Activated CD4-positive, alpha-beta memory T cell treated with anti-CD3 and anti-CD28 coated beads, Interleukin-2, amount 10 ng/mL, durations not matched to agents 7 days and 5 days (primary cell): ENCODE measurements at places on chromosomes 12 and 14.

GRCh38 chr14:83757916-83758315, 1772.0 kb upstream of the FLRT2 start:
- no peak for DNase-seq
- no peak overlapping the region for H3K4me3 ChIP-seq
- H3K27me3 ChIP-seq, result no peaks in the 10 kb centered on the region
- H3K36me3 ChIP-seq, result no peaks in the 10 kb centered on the region
- H3K4me1 ChIP-seq, result no peaks in the 10 kb centered on the region
- no peak overlapping the region for H3K27ac ChIP-seq

DNA sequence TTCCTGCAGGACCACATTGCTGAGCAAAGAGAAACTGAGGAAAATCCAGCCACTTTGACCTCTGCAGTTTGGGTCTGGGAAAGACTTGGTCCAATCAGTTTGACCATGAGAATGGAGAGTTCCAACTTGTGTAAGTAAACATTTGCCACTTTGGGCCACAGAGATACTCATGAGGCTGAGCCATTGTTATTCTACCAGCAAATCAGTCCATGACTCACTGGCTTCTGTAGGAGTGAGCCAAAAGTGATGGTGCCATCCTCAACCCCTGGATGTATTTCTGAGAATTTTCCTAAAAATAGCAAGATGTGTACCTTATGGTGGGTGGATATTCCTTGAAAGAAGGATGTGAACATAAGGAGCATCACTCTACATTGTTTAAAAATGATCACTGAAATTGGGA, 192.9 kb upstream of the OR4E1 start:
- peaks cover 24% of the 10 kb centered on the region for H3K4me1 ChIP-seq
- H3K36me3 ChIP-seq, result peaks cover 3% of the 10 kb centered on the region
- DNase-seq, result no peak
- H3K27ac ChIP-seq, result peak overlapping the region; percentile 50
- H3K27me3 ChIP-seq, result peaks cover 7% of the 10 kb centered on the region

- H3K27ac ChIP-seq, result no peak overlapping the region
- no peak overlapping the region for H3K4me3 ChIP-seq
- peaks cover 9% of the 10 kb centered on the region for H3K36me3 ChIP-seq
- H3K27me3 ChIP-seq, result peaks cover 7% of the 10 kb centered on the region
- H3K4me1 ChIP-seq, result no peaks in the 10 kb centered on the region
- no peak for DNase-seq
Measured at GRCh38 chr14:70624972-70625371, 16.7 kb upstream of the TTC9 start.

DNA sequence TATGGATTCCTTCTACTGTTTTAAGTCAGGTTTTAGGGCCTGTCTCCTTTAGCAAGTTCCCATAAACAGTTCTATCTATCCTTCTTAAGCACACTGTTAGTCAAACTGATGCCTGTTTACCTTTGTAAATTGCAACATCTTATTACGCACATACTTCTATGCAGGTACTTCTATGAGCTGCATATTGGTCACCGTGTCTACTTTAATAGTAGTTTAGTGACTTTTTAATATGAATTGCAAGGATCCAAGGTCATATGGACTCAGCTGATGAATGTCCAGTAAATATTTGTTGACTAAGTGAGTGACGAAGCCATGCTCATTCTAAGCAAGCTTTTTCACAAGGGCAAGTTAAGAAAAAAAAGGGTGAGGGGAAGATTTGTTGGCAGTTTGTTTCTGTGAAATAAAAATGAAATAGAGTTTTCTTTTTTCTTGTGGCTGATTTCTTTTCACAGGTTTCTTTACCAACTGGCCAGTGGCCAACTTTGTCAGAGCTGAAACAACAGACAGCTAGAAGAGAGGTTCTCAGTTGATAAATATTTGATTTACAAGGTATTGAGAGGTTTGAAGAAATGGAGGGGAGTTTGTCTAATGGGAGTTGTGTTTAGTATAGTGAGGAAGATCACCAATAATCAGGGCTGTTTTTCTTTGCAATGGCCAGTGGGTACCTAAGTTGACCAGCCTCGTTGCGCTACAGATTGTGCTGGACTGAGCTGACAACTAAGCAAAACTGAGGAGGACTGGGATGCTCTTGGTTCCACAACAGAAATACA, 141.1 kb downstream of the SLC15A5 start:
- H3K4me1 ChIP-seq, result no peaks in the 10 kb centered on the region
- no peaks in the 10 kb centered on the region for H3K27me3 ChIP-seq
- no peak overlapping the region for H3K27ac ChIP-seq
- no peak for DNase-seq
- H3K4me3 ChIP-seq, result no peak overlapping the region
- H3K36me3 ChIP-seq, result no peaks in the 10 kb centered on the region

DNA sequence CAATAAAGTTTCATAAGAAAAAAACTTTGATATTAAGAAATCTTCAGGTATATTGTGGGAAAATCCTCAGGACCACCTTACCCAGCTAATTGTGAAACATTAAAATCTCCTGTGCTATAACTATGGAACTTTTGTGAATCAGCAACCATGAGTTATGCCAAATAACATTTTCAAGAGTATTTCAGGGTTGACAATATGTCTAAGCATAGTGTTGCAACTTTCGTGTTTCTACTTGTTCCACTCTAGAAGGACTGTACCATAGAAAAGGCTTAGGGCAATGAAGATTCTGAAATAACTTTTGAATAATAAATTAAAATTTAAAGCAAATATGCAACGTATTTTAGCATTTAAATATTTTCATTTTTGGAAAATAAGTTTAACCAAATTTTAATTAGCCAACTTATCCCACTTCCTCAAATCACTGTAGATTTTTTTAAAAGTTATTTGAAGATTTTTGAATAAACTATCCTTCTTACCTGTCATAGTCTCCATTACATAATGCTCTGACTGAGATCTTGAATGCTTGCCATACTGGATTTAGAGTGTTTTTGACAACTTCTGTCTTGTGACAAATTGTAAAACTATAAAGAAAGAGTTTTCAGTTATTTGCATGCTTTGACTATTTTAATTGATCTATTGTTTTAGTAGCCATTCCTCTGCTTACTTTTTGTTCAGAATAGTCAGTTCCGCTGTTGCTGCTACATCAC, 143.6 kb downstream of the CPNE8 start:
- no peaks in the 10 kb centered on the region for H3K4me1 ChIP-seq
- H3K27ac ChIP-seq, result no peak overlapping the region
- H3K27me3 ChIP-seq, result no peaks in the 10 kb centered on the region

- no peak overlapping the region for H3K4me3 ChIP-seq
- no peak overlapping the region for H3K27ac ChIP-seq
- peaks cover 4% of the 10 kb centered on the region for H3K4me1 ChIP-seq
- no peaks in the 10 kb centered on the region for H3K27me3 ChIP-seq
- peaks cover 70% of the 10 kb centered on the region for H3K36me3 ChIP-seq
Measured at GRCh38 chr12:94297096-94297699, 148.8 kb downstream of the PLXNC1 start.

- H3K27ac ChIP-seq, result no peak overlapping the region
- H3K4me1 ChIP-seq, result peaks cover 22% of the 10 kb centered on the region
- H3K4me3 ChIP-seq, result no peak overlapping the region
- H3K36me3 ChIP-seq, result peaks cover 3% of the 10 kb centered on the region
- DNase-seq, result no peak
- H3K27me3 ChIP-seq, result no peaks in the 10 kb centered on the region
Measured at GRCh38 chr12:28539691-28540323, 349.6 kb downstream of the CCDC91 start.

GRCh38 chr12:121535150-121536053, 45.4 kb downstream of the KDM2B start:
- peak overlapping the region; percentile 69 for H3K27ac ChIP-seq
- no peaks in the 10 kb centered on the region for H3K27me3 ChIP-seq
- peaks cover 61% of the 10 kb centered on the region for H3K4me1 ChIP-seq
- no peak overlapping the region for H3K4me3 ChIP-seq
- H3K36me3 ChIP-seq, result peaks cover 31% of the 10 kb centered on the region

DNA sequence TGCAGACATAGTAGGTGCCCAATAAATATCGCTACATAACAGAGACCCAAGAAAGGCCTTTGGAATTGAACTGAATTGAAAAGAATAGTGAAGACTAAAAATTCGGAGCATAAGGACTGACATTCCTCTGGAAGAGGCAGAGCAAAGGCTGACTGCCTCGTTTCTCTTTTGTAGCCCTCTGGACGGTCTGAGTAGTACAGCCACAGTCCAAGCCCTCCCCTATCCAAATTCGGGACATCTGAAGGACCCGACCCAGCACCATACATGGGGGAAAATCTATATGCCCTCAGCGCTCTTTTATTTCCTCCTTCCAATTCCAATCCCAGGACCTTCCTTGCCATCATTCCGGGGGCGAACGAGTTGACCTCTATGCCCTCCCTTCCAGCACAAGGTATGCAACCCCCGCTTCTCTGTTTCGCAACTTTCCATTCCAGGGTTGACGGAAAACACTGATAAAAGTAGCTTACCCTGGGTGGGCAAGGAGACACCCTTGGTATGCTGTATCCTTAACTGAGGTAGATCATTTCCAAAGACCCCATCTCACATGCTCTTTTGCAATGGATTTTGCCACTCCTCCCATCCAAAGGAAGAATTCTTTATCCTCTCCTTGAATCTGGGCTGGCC, 127.4 kb upstream of the MAP1LC3B2 start:
- DNase-seq, result no peak
- H3K4me1 ChIP-seq, result no peaks in the 10 kb centered on the region
- no peak overlapping the region for H3K4me3 ChIP-seq
- no peak overlapping the region for H3K27ac ChIP-seq
- H3K36me3 ChIP-seq, result no peaks in the 10 kb centered on the region
- no peaks in the 10 kb centered on the region for H3K27me3 ChIP-seq

DNA sequence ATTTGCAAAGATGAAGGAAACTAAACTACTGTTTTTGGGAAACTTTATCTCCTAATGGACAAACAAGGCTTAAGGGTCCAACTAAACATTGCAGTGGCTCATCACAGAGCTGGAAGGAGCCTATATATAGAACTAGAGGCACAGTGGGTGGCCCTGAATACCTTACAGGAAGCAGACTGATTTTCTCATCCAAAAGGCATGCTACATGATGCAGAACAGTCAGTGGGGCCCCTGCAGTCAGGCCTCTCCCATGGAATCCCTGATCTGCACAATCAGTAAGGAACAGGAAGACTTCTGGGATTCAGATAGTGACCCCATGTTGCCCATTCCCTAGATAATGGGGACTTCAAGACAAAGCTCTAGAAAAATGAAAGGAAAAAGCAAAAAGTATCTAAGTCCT, 1.9 kb upstream of the LLPH start:
- H3K27ac ChIP-seq, result no peak overlapping the region
- no peaks in the 10 kb centered on the region for H3K27me3 ChIP-seq
- no peak overlapping the region for H3K4me3 ChIP-seq
- H3K36me3 ChIP-seq, result peaks cover 45% of the 10 kb centered on the region
- H3K4me1 ChIP-seq, result peaks cover 55% of the 10 kb centered on the region
- DNase-seq, result no peak

DNA sequence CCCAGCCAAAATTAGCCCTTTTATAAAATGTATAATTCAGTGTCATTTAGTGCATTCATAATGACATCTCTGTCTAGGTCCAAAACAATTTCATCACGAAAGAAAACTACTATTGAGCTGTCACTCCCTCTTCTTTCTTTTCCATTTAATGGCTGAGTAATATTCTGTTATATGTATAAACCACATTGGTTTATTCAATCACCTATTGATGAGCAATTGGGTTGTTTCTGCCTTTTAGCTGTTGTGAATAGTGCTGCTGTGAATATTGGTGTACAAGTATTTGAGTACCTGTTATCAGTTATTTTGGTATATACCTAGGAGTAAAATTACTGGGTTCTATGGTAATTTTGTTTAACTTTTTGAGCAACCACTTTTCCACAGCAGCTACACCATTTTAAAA, 7.2 kb downstream of the DNM1L start:
- H3K4me1 ChIP-seq, result peaks cover 23% of the 10 kb centered on the region
- peaks cover 31% of the 10 kb centered on the region for H3K36me3 ChIP-seq
- no peaks in the 10 kb centered on the region for H3K27me3 ChIP-seq
- H3K4me3 ChIP-seq, result no peak overlapping the region
- H3K27ac ChIP-seq, result no peak overlapping the region

DNA sequence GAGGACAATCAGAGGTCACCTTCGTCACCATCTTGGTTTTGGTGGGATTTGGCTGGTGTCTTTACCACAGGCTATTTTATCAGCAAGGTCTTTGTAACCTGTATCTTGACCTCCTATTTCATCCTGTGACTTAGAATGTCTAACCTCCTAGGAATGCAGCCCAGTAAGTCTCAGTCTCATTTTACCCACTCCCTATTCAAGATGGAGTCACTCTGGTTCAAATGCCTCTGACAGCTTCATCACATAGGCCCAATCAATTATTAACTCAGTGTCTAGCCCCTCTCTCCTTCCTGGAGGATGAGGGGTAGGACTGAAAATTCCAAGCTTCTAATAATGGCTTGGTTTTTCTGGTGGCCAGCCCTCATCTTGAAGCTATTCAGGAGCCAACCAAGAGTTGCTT, 111.4 kb upstream of the NAP1L1 start:
- no peak for DNase-seq
- peaks cover 4% of the 10 kb centered on the region for H3K4me1 ChIP-seq
- H3K4me3 ChIP-seq, result no peak overlapping the region
- H3K36me3 ChIP-seq, result no peaks in the 10 kb centered on the region
- H3K27ac ChIP-seq, result no peak overlapping the region

DNA sequence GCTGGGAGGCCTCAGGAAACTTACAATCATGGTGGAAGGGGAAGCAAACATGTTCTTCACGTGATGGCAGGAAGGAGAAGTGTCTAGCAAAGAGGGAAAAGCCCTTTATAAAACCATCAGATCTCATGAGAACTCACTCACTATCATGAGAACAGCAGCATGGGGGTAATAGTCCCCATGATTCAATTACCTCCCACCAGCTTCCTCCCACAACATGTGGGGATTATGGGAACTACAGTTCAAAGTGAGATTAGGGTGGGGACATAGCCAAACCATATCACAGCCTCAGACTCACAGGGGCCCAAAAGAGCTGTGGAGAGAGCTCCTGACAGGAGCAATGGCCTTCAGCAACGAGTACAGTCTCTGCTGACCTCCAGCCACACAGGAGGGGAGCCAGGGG, 151.4 kb downstream of the GXYLT1 start:
- H3K27me3 ChIP-seq, result no peaks in the 10 kb centered on the region
- no peak overlapping the region for H3K4me3 ChIP-seq
- no peaks in the 10 kb centered on the region for H3K4me1 ChIP-seq
- DNase-seq, result no peak

DNA sequence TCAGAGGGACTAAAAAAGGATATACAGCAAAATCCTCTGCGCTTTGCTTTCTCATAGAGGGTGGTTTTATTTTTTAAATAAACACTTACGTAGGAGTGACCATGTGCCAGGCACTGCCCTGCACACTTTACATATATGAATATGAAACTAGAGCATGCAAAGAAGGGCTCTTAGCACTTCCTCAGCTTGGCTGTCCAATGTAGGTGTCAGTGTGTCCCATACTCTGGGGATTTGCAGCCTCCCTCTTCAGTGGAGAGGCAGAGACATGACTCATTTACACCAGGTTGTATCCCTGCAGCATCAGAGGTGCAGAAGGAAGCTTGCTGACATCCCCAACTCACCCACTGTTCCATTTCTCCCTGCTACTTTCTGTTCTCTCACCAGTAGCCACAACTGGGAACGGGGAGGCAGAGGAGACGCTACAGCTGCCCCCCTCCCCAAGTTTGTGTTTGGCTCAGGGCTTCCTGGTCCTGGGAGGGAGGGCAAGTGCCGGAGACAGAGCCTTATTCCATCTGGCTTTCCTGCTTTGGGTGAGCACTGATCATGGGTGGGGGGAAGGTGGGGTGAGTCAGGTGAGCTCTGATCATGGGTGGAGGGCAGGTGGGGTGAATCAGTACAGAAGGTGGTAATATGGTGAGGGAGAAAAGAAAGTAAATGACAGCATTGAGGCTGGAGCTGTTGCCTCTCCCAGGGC, 4.9 kb upstream of the KRT5 start:
- H3K27me3 ChIP-seq, result peaks cover 2% of the 10 kb centered on the region
- H3K4me3 ChIP-seq, result no peak overlapping the region
- peak; percentile 11 for DNase-seq
